Activated CD8-positive, alpha-beta memory T cell treated with anti-CD3 and anti-CD28 coated beads for 1 hour (primary cell): ENCODE measurements at places on chromosomes 7 and 10.

DNA sequence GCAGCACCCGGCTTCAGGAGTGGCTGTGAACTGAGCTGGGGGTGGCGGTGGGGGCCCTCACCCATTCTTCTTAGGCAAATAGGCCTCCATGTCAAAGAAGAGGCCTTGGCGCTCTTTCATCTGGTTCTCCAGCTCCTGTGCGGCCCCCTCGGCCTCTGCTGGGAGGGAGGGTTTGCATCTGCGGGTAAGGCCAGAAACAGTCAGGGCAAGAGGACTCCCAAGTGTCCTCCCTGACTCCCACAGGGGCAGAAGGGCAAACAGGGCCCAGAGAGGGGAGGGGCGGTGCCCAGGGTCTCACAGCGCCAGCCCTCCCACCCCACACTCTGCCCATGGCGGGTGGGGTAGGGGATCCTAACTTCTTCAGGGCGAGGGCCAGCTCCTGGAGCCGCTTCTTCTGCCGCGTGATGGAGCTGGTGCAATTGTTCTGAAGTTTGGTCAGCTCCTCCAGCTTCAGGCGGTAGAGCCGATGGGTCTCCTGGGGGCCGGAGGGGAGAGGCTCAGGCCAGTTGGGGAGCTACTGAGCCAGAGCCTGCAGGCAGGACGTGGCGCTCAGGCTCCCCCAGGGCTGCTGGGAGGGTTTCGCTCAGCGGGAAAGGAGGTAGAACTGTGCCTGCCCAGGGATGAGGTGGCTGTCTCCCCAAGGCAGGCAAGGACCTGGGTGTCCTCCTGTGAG is 2.2 kb downstream of the TMEM120A start:
- DNase-seq = no peak

- no peak for DNase-seq
These were observed 2.5 kb downstream of the PSMA2 start for GRCh38 chr7:42929449-42929848.

DNA sequence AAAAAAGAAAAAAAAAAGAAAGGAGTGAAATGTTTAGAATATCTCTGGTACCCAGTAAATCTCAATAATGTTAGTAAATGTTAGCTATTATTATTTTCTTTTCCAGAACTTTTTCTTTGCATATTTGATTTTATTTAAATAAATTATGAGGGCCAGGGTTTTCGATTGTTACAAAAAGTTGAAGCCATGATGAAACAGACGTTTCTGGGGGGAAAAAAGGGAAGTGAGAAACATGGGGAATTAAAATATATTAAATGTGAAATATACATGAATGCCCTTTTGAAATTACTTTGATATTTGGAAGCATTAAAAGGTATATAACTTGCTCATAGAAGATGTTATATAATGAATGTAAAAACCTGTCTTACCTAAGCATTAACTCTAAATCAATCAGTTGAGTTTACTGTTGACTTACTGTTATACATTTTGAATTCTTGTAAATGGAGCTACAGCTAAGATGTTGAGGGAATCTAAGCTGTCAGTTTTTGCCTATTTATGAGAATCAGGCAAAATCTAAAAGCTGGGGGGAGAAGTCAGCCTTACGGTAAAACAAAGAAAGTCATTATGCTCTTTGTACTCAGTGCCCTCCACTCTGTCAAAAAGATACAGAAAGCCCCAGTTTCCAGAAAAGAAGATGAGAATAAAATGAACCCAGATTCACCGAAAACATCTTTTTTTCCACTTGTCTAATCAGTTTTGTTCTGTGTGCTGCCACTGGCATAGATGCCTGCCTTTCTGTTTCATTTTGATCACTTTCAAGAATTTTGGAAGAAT is 30.0 kb upstream of the KDM7A start:
- DNase-seq = no peak

DNA sequence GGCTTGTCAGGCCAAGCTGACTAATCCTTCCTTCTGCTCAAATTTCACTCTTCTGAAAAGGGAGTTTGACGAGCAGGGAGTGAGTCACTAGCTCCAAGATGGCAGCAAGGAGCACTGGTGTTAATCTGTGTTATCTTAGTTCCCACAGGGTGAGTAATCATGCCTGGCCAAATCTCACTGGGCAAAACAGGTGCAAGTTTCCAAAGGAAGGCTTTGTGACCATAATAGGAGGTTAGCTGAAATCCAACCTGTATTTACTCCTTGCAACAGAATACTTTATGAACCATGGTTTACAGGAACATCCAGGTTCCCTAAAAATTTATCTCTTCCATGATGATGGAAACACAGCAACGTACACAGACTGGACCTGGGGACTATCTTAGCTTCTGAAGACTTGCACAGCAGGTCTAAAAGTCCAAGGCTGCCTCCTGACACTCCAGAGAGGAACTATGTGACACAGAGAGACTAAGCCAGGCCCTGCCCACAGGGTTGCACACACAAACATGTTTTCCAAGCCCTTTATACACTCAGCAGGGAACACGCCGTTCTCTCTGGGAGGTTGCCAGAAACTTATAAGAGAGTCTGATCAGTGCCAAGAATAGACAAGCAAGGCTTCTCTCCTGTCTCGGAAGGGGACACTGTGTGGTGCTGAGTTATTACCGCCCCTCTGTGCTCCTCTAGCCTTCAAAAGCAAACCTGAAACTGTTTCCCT is 46.3 kb downstream of the PDK4 start:
- no peak for DNase-seq

GRCh38 chr7:90594751-90595317 is 1.3 kb upstream of the CDK14 start:
- DNase-seq = no peak

DNA sequence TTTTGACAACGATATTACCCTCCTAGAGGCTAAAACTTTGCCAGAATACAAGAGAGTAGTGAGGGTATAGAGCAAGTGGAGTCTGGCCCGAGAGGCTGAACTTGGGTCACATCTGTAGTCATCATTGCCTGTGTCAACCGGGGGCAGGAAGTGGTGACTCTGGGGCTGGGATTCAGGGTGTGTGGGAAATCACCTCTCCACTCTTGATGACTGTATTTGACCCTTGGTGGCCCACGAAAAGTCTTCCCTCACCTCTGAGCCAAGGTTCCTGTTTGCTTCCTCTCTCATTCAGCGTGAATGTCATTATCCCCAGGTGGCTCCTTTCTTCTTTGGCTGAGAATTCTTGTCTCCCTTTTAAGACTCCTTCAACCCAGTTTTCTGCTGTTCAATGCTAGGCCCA is 240.4 kb downstream of the ABCA13 start:
- no peak for DNase-seq

DNA sequence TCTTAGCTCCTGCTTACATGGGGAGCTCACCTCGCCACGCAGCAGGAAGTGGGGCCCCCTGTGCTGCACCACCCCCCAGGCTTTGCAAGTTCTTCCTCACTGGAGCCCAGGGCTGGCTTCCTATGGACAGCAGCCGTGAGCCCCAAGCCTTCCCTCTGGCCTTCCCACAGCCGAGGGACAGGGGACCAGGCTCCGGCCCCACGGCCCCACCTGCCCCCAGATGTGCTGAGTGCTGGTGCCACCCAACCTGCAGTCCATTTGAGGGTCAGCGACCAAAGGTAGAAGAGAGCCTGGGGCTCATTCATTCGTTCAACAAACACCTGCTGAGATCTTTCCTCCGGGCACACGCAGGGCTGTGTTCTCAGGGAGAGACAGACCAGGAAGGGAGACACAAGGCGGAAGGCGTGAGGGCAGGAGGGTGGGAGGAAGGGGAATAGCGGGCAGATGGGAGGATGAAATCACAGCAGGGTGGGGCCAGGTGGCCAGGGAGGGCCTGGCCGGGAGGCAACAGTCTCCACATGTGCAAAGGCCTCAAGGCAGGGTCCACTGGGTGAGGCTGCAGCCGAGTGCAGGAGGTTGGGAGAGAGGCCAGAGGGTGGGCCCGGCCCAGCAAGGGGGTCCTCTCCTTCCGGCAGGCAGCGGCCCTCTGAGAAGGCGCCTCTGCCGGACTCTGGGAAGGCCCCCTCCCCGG is 100.1 kb downstream of the FOXL3 start:
- DNase-seq = no peak

GRCh38 chr10:46053534-46054434 is 7.7 kb upstream of the MSMB start:
- DNase-seq = no peak
